ENCODE measurements at places on chromosomes 5 and 9.

DNA sequence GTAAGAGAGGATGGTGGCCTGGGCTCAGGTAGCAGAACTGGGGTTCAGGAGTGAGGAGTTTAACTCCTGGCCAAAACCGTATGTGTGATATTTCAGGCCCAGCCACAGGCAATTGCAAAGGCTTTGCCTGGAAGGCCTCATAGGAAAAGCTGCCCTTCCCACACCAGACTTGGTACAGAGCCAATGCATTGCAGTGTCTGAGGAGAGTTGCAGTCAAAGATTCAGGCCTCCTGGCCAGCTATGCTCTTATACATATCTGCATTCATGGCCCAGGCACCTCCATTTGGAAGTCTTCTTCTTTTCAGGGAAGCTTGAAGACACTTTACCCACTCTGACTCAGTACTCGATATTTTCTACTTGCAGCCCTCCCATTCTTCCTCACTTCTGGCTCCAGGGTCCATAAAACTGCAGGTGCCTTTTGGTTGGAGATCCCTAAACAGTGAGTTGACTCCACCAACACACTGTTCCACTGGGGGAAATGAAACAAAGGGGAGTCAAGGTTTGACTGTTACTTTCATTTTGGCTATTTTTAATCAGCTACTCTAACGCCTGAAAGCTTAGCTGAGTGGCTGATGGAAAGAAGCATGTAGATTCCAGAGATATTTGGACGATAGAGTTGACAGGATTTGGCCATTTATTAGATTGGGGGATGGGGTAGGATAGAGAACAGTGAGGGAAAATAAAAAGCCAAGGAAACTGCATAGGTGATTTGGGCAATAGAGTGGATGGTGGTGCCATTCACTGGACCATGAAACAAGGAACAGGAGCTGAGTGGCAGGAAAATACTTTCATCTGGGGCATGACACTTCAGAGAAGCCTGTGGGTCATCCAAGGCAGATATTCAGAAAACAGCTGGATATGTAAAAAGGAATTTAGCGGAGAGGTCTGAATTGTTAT lies 30.6 kb upstream of the IL33 start:
- no peak for DNase-seq

GRCh38 chr9:136939996-136940525 lies 4.5 kb downstream of the FBXW5 start:
- no peak for DNase-seq

DNA sequence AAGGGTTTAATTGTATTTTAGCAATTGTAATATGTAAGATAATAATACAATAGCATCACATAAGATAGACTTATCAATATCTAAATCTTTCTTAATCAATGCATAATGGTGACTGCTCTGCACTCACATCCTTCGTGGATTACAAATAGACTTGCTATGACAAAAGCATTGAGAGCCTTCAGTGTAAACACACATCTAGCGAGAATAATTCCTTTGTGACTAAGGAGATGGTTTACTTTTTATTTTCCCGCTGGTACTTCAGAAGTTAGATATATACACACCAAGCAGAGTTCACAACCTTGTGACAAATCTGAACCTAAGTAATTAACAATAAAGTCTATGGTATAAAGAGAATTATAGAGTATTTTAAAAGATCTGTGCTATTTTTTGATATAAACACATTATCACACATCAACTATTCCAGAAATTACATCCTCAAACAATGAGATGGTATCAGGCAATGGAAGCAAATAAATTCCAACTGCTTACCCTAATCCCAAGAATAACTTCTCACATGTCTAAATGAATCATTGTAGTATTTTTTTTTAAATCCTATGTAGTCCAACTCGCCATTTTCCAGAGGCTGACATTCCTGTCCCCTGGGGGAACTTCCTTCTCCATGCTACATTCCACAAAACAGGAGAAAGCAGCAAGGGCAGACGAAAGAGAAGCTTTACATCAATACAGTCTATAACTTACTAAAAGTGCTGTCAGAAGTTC lies 51.2 kb downstream of the MAPKAP1 start:
- no peak for DNase-seq

GRCh38 chr9:99092643-99093491 lies 12.0 kb upstream of the TGFBR1 start:
- DNase-seq, result peak; percentile 19

DNA sequence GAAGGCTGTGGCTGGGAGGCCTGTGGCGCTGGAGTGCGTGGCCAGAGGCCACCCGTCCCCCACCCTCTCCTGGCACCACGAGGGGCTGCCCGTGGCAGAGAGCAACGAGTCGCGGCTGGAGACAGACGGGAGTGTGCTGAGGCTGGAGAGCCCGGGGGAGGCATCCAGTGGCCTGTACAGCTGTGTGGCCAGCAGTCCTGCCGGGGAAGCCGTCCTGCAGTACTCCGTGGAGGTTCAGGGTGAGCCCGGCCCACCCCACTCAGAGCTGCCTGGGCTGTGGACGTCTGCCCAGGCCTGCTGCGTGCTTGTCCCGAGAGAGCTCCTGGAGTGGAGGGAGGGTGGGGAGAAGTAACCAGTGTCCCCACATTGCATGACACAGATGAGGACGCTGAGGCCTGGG lies 89.2 kb downstream of the HMCN2 start:
- DNase-seq, result no peak

DNA sequence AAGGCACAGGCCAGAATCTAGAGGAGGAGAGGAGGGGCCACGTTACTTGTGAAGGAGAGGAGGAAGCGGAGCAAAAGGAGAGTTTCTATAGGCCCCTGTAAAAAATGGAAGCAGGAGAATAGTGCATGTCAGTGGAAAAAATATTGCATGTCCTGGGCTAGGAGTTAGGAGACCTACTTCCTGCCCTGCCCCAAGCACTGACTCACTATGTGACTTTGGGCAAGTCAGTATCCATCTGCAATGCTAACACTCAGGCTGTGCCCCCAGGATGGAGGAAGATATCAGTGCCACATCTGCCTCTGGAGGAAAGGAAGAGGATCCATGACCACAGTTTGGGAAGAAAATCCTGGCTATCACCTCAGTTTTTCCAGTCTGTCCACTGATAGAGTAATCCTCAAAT lies 7.0 kb downstream of the PIGO start:
- no peak for DNase-seq

GRCh38 chr5:1983401-1983800 lies 100.7 kb upstream of the IRX4 start:
- no peak for DNase-seq

DNA sequence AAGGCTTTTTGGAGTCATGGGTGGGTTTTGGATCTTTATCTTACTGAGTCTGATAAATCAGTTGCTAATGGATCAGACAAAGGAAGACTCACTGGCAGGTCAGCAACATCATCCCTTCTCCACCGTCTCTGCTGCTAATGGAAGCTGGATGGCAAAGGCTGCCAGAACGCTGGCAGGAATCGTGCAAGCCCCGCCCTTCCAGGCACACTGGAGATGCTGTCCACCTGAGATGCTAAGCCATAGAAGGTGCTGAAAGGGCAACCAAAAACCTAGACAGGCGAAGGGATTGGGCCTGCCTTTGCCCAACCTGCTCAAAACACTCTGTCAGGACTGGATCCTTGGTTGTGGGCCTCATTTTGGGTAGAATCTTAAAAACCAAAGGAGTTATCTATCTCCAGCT lies 139.5 kb upstream of the FSTL4 start:
- no peak for DNase-seq

DNA sequence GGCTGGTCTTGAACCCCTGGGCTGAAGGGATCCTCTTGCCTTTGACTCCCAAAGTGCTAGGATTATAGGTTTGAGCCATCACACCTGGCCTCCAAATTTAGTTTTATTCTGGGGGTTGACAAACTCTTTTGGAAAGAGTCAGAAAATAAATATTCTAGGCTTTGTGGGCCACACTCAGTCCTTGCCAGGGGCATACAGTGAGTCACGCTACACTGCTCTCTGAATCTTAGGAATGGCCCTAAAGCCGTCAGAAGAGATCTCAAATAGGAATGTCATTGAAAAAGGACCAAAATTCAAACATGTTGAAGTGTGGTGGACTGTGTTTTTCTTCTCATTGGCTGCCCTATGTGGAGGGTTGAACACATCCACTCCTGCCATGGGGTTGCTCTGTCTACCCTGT lies 127.7 kb upstream of the BASP1 start:
- no peak for DNase-seq

DNA sequence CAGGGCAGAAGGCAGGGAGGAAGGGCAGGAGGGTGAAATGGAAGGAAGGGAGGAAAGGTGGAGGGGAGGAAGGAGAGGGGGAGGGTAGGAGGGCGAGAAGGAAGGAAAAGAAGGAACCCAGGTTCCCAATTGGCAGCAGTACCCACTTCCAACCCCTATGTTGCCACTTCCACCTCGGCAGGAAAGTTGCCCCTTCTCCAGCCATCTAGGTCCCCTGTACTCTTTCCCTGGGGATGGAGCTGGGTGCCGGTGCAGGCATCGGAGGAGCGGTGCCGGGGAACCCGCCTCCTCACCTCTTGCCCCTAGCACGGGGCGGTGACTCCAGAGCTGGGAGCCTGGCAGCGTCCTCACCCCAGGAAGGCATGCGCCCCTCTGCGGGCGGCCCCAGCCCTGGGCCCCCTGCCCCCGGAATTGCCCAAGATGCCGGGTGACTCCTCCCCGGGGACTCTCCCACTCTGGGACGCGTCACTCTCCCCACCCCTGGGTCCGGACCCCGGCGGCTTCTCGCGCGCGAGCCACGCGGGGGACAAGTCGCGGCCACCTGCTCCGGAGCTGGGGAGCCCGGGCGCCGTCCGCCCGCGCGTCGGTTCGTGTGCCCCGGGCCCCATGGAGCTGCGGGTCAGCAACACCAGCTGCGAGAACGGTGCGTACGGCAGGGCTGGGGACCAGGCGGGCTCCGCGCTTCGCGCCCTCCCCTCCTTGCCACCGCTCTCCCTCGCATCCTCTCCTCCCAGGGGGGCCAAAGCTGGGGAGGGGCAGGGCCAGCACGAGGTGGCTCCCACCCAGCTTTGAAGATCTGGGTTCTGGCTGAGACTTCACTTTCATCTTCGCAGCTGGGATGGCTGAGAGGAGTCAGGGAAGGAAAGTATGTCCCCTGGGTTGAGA lies at the start of gene NIPAL4:
TSS of gene NIPAL4 (plus strand) at position 499 of the 885 bp plus-strand sequence. CDS start at position 607, 108 bp downstream.
- DNase-seq, result no peak

DNA sequence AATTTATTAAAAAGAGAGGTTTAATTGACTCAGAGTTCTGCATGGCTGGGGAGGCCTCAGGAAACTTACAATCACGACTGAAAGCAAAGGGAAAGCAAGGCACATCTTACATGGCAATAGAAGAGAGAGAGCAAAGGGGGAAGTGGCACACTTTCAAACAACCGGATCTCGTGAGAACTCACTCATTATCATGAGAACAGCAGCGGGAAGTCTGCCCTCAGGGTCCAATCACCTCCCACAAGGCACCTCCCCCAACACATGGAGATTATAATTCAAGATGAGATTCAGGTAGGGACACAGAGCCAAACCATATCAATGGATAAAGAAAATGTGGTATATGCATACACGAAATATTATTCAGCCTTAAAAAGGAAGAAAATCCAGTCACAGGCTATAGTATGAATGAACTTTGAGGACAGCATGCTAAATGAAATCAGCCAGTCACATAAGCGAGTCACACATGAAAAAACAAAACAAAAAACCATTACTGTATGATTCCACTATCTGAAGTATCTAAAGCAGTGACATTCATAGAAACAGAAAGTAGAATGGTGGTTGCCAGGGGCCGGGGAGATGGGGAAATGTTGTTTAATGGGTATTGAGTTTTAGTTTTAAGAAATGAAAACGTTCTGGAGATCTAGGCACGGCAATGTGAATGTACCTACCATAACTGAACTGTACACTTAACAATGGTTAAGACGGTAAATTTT lies 83.4 kb upstream of the PCA3 start:
- no peak for DNase-seq

DNA sequence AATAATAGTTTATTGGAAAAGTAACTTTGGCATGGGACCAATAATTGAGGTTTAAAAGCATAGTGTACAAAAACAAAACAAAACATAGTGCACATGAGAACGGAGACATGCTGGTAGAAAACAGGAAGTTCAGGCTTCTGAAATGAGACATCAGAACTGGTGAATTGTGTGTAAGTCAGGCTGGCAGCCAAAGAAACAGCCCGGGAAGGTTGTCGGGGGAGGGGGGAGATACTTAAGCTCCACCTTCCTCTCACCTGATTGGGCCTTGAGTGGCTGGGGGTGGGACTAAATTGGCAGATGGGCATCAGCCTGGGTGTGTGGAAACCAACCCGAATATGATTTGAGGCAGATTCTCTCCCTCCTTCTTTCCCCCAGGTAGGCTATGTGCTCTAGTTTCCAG lies 256.3 kb downstream of the SMARCA2 start:
- DNase-seq, result peak; percentile 94

DNA sequence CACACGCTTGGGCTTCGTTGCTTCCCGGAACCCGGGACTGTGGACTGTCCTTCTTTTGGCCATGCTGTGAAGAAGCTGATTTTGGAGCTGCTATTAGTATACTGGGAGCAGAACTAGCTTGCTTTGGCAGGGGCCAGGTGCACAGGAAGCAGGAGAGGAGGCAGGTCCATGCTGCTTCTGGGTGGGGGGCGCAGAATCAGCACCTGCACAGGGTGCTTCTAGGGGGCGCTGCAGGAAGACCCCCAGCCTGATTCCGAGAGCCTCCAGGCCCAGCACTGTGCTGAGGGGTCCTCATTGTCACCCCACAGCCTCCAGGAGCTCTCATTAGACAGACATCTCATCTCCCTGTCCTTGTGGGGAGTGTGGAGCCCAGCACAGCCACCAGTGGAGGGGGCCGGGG lies 252.6 kb upstream of the IRX4 start:
- no peak for DNase-seq

- DNase-seq, result no peak
These were observed 98.6 kb downstream of the AOPEP start for GRCh38 chr9:94824913-94825610.

- no peak for DNase-seq
These were observed 177.1 kb upstream of the PCSK5 start for GRCh38 chr9:75713335-75713734.

DNA sequence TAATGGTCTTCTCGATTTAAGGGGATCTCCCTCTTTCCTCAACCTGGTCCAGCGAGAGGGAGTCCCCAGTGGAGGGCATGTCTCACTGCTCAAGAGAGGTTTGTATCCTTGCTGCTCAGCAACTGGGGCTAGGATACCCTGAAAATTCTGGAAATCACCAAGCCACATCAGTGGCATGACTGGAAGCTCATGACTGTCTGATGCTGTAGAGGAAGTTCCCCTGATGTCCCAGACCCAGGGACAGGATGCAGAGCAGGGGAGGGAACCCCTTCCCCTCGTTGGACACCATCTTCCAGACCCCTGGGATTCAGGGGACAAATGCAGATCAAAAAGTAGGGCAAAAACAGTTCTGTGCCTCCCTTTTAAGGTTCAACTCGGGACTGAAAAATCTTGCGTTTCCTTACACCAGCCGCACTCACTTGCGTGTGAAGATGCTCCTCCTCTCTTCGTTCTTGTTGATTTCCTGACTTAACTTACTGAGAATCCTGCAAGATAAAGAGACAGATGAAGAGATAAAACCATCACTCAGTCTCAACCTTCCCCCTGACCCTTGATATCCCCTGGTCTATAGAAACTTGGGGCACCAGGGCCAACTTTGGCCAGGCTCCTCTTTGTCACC lies 22.1 kb downstream of the LCP2 start:
- no peak for DNase-seq

GRCh38 chr5:15877914-15878313 lies 301.7 kb downstream of the MARCHF11 start:
- no peak for DNase-seq

All from MV-4-11 (cell line).